ENCODE measurements at places on chromosomes 3 and 15.

GRCh38 chr15:90986790-90987507, 7.4 kb downstream of the PRC1 start:
- no peak for DNase-seq

GRCh38 chr3:159781867-159782266, 206.8 kb upstream of the IL12A start:
- no peak for DNase-seq

DNA sequence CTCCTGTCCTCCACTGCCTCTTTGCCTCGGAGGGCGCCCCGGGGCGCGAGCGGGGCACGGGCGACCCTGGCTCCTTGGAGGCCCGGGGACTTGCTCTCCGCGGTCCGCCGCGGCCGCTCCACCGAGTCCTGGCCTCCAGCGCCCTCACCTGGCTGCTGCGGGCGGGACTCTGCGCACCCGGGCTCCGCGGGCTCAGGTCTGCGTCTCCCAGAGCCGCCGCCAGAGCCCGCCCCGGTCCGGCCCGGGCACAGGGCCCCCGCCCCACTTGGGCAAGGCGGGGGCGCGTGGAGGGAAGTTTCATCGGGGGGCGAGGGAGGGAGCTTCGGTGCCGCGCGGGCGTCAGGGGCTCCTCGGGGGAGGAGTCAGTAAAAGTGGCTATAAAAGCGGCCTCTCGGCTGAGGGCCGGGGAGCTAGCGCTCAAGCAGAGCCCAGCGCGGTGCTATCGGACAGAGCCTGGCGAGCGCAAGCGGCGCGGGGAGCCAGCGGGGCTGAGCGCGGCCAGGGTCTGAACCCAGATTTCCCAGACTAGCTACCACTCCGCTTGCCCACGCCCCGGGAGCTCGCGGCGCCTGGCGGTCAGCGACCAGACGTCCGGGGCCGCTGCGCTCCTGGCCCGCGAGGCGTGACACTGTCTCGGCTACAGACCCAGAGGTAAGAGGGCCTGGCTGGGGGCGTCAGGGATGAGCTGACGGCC, at the start of gene CEMIP:
Gene CEMIP (plus strand): TSS at position 407 of the 694 bp plus-strand sequence. CDS start 94,510 bp downstream, outside the sequence.
- DNase-seq: no peak

DNA sequence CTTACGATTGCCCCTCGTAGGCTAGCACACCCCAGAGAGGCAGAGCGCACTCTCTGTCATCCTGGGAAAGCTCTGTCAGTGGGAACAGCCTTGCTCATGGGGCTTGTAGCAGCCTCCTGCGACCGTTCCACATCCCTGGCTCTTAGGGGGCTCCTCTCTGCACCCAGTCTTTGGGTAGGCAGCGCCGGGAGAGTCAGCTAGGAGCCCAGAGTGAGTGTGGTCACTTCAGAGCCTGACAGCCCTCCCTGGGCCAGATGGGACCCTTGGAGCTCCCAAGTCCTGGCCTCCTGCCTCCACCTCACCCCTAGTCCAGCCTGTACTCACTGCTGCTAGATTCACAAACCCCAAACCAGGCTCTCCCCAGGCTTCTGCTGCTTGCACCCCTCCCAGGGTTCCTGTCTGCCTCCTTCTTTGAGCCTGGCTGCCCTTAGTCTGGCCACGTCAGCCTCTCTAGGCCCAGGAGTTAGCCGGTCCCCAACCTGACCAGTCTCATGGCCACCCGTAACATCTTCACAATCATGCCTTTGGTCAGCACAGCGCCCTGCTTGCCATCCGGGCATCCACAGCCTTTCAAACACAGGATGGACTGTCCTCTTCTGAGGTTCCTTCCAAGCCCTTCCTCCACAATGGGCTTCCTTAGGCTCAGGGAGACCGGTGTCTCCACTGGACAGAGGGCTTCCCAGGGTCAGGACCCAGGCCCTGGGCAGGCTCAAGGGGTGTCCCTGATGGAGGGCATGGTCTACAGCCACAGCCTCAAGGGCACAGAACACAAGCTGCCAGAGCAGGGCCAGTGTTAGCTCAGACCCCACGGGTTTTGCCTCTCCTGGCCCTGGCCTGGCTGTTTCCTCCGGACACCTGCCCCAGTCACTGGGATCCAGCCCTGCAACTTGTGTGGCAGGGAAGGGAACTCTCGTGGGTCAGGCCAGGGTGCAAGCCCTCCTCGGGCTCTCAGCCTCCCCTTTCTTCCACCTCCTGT, 4.6 kb downstream of the ACSBG1 start:
- no peak for DNase-seq

- no peak for DNase-seq
These were observed 33.4 kb downstream of the FEM1B start for GRCh38 chr15:68310804-68311463.

DNA sequence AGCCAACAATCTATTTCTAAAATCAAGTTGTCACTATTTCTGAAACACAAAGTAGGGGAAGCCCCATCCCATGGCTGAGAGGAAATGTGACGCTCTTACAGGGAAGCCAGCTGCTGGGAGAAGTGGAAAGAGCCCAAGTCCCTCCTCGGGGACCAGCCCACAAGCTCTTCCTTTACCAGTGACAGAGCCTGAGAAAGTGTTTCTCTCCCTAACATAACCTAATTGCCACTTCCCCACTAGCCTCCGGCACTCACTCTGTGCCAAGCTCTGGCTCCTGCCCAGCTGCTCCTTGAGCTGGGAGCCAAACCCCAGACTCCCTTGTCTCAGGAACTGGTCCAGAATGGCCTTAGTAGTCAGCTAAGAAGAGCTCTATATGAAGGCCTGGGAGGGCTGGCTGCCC, 42.9 kb downstream of the TNFAIP8L3 start:
- no peak for DNase-seq

DNA sequence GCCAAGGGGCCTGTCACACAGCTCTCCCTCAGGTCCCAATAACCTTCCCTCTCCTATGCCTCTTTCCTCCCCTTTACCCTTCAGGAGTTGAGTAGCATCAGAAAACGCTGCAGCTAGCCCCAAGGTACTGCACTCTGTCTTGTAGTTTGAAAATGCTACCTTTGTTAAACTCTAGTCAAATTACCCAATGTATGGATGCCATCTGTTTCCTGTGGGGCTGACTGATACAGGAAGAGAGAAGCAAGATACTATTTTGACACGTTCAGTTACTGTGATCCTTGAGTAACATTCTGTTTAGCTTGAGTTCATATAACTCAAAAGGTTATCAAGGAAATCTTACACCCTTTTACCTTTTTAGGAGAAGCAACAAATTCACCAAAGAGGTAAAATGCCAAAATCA, 493.1 kb downstream of the FHIT start:
- DNase-seq: no peak

GRCh38 chr3:168394439-168394838, 298.7 kb upstream of the GOLIM4 start:
- no peak for DNase-seq

DNA sequence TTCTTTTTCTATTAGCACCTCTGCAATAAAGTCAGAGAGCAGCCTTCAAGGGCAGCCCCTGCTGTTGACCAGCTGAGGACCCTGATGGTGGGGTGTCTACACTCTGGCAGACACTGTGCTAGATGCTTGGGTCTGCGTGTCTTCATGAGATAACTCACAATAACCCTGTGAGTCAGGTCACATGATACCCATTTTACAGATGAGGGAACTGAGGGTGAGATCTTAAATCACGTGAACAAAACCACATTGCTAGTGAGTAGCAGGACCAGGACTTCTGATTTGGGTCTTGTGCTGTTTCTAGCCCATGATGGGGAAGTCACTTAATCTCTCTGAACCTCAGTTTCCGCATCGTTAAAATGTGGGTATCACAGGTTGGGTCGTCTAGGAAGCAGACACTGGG, 118.5 kb upstream of the LIPC start:
- no peak for DNase-seq

DNA sequence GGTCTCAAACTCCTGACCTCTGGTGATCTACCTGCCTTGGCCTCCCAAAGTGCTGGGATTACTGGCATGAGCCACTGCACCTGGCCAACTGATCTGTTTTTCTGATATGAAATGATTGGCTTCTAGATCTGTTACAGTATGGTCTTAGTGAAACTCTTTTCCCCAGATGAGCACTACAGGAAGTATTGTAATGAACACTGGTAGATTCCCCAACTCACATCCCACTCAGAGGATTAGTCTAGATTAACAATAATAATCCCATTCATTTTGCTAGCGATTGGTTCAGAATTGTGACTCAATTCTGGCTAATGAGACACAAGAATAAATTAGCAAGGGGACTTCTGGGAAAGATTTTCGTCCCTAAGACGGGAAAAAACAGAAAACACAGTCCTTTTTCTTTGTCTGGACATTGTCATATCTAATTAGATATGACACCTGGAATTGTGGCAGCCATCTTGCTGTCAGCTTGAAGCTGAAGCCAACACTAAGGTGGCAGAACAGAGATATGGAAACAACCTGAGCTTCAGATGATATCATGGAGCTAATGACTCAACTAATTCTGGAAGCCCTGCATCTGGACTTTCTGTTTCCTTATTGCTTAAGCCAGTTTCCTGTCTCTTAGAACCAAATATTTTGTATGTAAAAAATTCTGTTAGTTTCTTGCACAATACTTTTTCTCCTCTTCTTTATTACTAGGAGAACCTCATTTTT, 17.4 kb upstream of the NPTN start:
- DNase-seq: no peak

DNA sequence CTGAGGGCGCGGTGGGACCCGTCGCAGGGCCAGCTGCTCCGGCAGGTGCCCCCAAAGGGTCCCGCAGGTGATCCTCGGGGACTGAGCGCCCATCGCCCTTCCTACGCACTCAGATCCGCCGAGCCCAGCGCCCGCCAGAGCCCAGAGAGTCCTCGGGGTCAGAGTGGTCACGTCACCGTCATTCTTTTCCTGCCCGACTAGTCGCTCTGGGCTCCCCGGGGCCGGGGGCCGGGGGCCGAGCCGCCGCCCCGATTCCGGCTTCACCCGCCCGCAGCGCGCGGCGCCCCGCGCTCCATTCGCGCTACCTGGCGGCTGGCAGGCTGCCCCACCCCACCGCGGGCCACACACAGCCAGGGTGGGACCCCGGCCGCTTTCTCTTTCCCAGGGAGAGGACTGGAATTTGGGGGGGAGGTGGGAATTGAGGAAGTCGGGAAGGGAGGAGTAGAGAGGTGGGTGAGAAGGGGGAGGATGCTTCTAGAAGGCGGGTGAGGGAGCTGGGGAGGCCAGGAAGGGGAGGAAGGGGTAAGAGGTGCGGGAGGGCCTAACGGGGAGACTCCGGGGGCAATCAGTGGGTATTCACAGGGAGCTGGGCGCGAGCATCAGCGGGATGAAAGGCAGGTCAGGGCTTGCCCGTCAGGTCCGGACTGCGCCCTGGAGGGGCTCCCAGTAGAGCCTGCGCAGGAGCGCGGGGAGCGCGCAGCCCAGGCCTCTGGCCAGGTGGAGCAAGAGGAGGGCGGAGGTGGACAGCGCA, 36.1 kb upstream of the EPHB3 start:
- DNase-seq: no peak

- no peak for DNase-seq
These were observed 17.4 kb upstream of the NOX5 start for GRCh38 chr15:68997050-68997449.

GRCh38 chr3:60610441-60611112, 640.7 kb downstream of the FHIT start:
- no peak for DNase-seq

GRCh38 chr3:23611737-23612295, 193.9 kb upstream of the UBE2E1 start:
- no peak for DNase-seq

DNA sequence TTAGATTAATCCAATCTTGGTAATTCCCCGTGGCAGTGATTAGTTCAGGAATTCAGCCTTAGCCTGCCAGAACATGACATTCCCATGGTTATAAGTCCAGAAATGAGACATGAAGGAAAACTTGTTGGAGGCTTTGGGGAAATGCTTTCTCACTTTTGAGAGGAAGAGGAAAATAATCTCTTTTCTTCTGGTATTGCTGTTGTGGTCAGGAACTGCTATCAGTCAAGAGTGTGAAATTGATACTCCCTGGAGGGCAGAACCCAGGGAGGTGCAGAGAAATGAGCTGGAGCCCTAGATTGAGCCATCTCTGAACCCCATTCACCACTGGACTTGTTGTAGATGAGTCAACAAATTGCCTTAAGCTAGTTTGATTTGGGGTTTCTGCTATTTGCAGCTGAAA, 38.6 kb upstream of the APH1B start:
- no peak for DNase-seq

GRCh38 chr15:58053315-58054153, 12.0 kb downstream of the ALDH1A2 start:
- DNase-seq: no peak

DNA sequence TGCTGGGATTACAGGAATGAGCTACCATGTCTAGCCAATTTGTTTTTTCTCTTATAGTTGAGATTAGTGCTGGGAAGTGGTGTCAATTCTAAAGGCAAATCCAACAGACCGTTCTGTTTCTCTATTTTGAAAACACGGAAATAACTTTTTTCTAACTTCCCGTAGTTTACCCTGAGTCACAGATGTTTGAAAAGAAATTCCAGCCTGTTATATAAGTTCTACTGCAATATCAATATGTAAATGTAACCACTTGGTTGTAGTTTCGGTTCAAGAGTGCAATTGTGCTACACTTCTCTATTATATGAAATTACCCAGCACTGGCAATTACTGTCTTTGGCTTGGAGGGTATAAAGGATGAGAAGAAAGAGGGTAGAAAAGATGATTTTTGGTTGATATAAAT, 22.3 kb upstream of the GNB4 start:
- no peak for DNase-seq

- DNase-seq: no peak
These were observed 45.9 kb downstream of the XXYLT1 start for GRCh38 chr3:195224980-195225580.

- DNase-seq: no peak
These were observed 820.4 kb upstream of the ALCAM start for GRCh38 chr3:104546301-104546700.

GRCh38 chr3:198028718-198029117, 68.7 kb downstream of the LMLN start:
- no peak for DNase-seq

DNA sequence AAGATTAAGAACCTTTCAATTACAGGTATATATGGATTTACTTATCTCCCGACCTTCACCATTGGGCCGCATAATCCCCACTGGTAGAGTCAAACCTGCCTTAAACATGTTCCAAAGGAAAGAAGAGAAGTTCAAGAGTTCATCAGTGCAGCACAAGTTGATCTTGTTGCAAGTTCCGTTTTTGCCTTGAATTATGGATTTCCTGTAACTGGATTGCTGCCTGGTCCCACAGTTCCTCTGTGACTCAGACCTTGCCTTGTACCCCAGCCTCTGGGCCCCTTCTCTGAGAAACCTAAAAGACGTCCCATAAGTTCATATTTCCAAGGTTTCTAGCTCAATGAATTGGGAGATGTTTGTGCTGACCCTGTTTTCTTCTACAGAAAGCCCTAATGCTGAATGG, 112.5 kb upstream of the THBS1 start:
- DNase-seq: no peak

GRCh38 chr15:88301311-88301710, 44.8 kb upstream of the NTRK3 start:
- DNase-seq: no peak

- DNase-seq: no peak
These were observed 1.6 kb downstream of the FAM131A start for GRCh38 chr3:184339001-184339400.

GRCh38 chr3:155428563-155428962, 135.1 kb upstream of the STRIT1 start:
- DNase-seq: no peak

- no peak for DNase-seq
These were observed 234.9 kb downstream of the OPA1 start for GRCh38 chr3:193827871-193828270.

All from Panc1 (cell line).